ENCODE measurements at places on chromosomes 6 and 20. TPM values are rescaled to one million over a fixed set of nuclear protein-coding genes. Genes with fewer than 3 reads are reported as not detected.

TP53TG5 gene
- not detected for total RNA-seq

MUCL3 gene
- total RNA-seq = not detected

ULBP2 gene
- 12.2 TPM for total RNA-seq

SMLR1 gene
- total RNA-seq = not detected

FLRT3 gene
- total RNA-seq = 1.3 TPM

CPNE1 gene
- 122 TPM for total RNA-seq

CPXM1 gene
- 1.2 TPM for total RNA-seq

VSX1 gene
- not detected for total RNA-seq

CALHM6 gene
- total RNA-seq = not detected

MOG gene
- not detected for total RNA-seq

NRSN1 gene
- total RNA-seq = not detected

THEMIS gene
- total RNA-seq = not detected

DNA sequence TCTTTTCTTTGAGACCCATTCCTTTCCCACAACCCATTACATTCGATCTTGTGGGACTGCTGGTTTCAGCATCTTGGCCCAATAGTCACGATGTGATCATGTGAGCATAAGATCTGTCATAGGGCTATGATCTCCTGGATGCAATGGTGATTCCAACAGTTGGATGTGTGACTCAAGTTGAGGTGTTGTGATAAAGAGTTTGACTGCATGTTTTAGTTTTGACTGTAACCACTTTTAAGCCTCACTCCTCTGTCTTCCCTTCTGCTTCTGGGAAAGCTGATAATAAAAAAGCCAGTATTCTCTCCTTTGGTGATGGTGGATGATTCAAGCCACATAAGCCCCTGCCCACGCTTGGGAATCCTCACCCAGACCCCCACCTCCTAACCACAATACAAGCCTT lies 117.0 kb upstream of the ASCC3 start:
- no peak for DNase-seq

- no peak for DNase-seq
Observed at GRCh38 chr6:116206231-116206903, 47.5 kb downstream of the TSPYL4 start.

- DNase-seq = no peak
Observed at GRCh38 chr6:117601811-117602150, 530 bp downstream of the GOPC start.

DNA sequence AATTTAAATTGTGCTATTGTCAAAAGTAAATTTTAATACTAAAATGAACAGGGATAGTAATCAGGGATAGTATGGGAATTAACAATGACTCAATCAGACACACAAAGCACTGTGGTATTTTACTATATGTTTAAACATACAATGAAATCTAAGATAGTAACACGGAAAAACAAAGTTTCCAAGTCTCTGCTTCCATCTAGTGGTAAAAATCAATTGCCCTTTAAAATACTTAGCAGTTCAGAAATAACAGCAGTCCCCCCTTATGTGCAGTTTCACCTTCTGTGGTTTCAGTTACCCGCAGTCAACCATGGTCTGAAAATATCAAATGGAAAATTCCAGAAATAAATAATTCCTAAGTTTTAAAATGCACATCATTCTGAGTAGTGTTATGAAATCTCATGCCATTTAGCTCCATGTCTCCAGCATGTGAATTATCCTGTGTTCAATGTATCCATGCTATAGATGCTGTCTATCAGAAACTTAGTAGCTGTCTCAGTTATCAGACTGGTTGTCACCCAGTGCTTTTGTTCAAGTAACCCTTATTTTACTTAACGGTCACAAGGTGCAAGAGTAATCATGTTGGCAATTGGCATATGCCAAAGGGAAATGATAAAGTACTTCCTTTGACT lies 58.5 kb downstream of the AHI1 start:
- DNase-seq = no peak

GRCh38 chr20:35610833-35611427 lies 4.7 kb upstream of the SPAG4 start:
- DNase-seq = no peak

DNA sequence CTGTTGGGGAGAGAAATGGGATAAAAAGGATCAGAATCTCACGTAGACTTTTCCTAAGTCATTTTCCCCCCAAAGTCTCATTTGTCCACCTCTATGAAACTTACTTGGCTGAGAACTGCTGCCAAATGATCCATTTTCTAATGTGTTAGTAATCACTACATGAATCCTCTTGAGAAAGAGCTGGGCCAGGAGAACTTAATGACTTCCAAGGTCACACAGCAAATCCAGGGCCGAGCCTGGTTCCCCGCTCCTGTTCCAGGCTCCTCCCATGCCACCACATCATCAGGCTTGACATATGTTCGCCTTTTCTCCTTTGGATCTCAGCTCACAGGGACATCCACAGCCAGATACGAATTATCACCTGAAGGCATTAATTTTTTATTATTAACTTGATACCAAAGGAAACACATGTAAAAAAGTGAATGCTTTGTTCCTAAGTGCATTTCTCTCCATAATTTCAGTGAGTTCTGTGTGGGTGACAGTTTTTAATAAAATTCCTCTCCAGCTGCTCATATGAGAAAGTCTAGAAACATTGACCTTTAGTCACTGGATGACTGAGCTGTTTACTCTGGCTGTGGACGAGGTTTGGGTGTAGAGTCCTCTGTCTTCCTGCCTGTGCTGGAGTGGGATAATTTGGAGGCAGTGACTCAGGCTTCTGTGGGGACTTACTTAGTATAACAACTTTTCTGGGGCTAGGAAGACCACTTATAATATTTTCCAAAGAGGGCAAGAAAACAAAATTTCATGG lies 276.3 kb downstream of the PAX1 start:
- no peak for DNase-seq

DNA sequence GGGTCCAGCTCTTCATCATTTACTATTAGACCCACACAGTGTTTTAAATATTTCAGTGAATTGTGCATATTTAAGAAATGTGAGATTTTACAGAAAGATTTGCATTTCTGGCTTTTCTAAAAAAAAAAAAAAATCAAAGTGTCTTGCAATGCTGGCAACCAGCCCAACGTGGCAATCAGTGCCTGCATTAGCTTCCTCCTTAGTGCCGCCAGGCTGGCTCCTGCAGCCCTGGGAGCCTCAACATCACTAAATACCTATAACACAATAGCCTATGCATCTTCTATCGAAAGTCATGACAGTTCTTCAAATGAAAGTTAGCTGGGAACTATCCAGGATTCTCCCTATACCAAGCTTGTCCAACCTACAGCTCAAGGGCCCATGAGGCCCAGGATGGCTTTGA lies 9.4 kb upstream of the CD93 start:
- DNase-seq = no peak

DNA sequence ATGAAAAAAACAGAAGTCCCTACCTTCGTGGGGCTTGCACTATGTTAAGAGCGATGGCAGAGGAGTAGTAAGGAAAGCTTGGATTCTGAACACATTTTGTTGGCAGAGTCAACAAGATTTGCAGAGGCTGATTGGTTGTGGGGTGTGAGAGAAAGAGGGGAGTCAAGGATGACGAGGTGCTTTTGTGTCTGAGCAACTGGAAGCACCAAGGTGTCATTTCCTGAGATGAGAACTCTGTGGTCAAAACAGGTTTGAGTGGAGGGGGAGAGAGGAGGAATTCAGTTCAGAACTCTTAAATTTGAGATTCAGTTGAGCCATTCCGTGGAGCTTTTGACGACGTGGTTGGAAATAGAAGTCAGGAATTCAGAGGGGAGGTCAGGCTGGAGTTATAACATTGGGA lies 3.5 kb downstream of the OCSTAMP start:
- DNase-seq = no peak

DNA sequence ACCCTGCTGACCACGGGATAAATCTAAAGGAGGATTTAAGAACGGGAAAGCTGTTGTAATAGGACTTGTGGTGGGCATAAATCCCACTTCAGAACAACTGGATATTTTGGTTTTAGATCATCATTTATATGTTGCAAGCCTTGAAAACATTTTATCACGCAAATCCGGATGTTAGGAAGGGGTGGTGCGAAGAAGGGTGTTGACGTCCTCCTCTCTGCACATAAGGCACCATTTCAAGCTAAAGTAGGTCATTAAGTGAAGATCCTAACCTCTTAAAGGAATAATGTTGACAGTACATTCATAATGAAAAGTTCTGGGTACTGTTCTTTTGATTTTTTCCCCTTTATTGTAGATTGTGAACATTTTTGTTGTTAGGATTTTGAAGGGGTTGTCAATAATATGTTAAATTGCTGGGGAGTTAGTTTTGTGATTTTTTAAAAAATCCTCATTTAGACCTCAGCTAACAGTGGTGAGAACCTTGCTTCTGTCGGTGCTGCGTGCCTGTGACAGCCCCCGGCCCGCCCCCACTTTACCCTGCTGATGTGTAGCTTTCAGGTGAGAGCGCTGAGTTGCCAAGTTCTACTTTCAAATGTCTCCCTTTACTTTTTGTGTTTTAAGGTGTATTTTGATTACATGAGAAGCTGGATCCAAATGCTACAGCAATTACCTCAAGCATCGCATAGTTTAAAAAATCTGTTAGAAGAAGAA lies 88.8 kb downstream of the MAP3K4 start:
- DNase-seq = no peak

GRCh38 chr6:42774201-42774600 lies 7.7 kb upstream of the BICRAL start:
- no peak for DNase-seq

DNA sequence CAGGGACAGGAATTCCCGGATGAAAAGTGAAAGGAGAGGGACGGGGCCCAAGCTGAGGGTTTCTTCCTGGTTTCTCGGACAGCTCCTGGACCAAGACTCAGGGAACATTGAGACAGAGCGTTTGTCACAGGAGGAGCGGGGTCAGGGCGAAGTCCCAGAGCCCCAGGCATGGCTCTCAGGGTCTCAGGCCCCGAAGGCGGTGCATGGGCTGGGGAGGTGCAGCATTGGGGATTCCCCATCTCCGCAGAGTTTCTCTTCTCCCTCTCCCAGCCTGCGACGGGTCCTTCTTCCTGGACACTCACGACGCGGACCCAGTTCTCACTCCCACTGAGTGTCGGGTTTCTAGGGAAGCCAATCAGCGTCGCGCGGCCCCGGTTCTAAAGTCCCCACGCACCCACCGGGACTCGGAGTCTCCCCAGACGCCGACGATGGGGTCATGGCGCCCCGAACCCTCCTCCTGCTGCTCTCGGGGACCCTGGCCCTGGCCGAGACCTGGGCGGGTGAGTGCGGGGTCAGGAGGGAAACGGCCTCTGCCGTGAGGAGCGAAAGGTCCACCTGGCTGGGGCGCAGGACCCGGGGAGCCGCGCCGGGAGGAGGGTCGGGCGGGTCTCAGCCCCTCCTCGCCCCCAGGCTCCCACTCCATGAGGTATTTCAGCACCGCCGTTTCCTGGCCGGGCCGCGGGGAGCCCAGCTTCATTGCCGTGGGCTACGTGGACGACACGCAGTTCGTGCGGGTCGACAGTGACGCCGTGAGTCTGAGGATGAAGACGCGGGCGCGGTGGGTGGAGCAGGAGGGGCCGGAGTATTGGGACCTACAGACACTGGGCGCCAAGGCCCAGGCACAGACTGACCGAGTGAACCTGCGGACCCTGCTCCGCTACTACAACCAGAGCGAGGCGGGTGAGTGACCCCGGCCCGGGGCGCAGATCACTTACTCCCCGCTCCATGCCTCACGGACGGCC lies 54.6 kb upstream of the POLR1H start:
- DNase-seq = no peak

GRCh38 chr20:8057871-8058270 lies 38.3 kb upstream of the TMX4 start:
- DNase-seq = no peak

DNA sequence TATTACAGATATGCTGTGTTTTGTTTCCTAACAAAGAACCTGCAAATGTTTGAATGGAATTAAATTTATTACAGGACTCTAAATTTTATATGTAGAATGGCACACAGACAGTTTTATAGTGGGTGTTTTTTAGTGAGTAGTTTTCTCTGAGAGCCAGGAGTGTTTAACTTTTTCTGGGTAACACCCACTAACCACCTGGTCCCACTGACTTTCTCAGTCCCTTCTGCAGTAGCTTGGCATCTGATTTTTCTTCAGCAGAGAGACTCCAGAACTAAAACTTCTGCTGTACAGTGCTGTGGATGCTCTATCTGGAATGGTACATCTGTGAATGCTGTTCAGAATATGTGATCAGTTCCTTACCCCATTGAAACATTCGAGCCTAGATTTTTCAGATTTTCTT lies 6.3 kb downstream of the YWHAB start:
- DNase-seq = no peak

- DNase-seq = no peak
Observed at GRCh38 chr6:170178561-170179477, 112.1 kb downstream of the DLL1 start.

DNA sequence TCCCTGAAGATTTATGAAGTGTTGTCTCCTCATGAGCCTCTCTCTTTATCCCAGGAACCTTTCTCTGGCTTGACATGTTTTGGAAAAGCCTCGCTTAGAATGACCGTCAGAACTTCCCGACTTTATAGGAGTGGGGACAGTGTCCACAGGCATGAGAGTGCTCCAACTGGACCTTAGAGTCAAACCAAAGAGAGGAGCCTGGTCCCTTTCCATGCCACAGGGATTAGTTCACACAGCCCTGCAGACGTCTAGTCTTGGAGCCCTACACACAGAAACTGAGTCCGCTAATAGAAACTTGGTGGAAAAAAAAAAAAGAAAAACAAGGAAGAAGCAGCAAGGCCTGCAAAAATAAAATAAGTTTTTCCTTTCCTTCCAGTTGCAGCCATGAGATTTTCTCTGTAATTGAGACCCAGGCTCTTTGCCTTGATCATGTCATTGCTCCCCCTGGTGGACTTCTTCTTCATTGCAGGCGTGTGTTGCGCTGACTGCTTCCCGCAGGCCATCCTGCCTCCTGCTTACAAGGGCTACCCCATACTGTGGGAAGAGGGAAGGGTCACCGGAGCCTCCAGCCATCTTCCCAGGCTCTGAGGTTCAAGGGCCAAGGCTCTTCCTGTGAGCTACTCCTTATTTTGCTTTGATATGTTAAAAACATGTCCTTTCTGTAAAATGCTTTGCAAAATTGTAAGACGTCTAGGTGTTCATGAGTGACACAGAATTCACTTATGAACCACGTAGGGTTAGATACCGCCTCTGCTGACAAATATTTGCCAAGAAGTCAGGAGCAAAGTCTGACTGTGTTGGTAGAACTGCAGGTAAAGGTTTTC lies 201.0 kb downstream of the UST start:
- peak; percentile 79 for DNase-seq

GRCh38 chr20:4613718-4614620 lies 107.7 kb upstream of the PRND start:
- peak; percentile 71 for DNase-seq

- DNase-seq = no peak
Observed at GRCh38 chr6:126535595-126535994, 195.7 kb downstream of the CENPW start.

GRCh38 chr6:134435814-134436280 lies 117.9 kb upstream of the SGK1 start:
- no peak for DNase-seq

- no peak for DNase-seq
Observed at GRCh38 chr6:95087394-95088097, 489.8 kb upstream of the MANEA start.
